Smooth muscle cell of bladder (primary cell): ENCODE measurements at places on chromosomes 12 and 14. TPM values are rescaled to one million over a fixed set of nuclear protein-coding genes. Genes with fewer than 3 reads are reported as not detected.

The TGM1 gene
- total RNA-seq: 0.71 and 1.6 TPM in 2 replicates

The ISCU gene
- total RNA-seq: 159 and 189 TPM in 2 replicates

The HOXC12 gene
- not detected in 2 replicates for total RNA-seq

The BEST3 gene
- total RNA-seq: not detected in 2 replicates

The ADCY4 gene
- total RNA-seq: 3.4 and 5.3 TPM in 2 replicates

The DIO2 gene
- 2.4 and 14.1 TPM in 2 replicates for total RNA-seq

The ATP23 gene
- 8.7 and 12.0 TPM in 2 replicates for total RNA-seq

The E2F7 gene
- 2.6 and 3.9 TPM in 2 replicates for total RNA-seq

The POU6F1 gene
- 1.1 and 1.8 TPM in 2 replicates for total RNA-seq

The SMCO2 gene
- 0.14 TPM in 1 of 2 replicates, not detected in the other for total RNA-seq

The CD4 gene
- 0.28 and 0.43 TPM in 2 replicates for total RNA-seq

The KRT72 gene
- not detected in 2 replicates for total RNA-seq

The IFNG gene
- total RNA-seq: not detected in 2 replicates

The PTPRO gene
- total RNA-seq: 0.85 and 1.3 TPM in 2 replicates

The GLIPR1L1 gene
- total RNA-seq: not detected in 2 replicates

The JPH4 gene
- total RNA-seq: not detected in 2 replicates

The ERP27 gene
- total RNA-seq: not detected in 2 replicates

The FAM186B gene
- 0.28 and 0.37 TPM in 2 replicates for total RNA-seq

The DNAJC22 gene
- 1.8 and 6.0 TPM in 2 replicates for total RNA-seq

The EGLN3 gene
- total RNA-seq: 0.71 and 2.9 TPM in 2 replicates

The RD3L gene
- total RNA-seq: not detected in 2 replicates

The RNASE7 gene
- not detected in 2 replicates for total RNA-seq

The CLEC4C gene
- total RNA-seq: not detected in 2 replicates

The PHETA1 gene
- total RNA-seq: 2.8 and 4.6 TPM in 2 replicates

The SCYL2 gene
- 28.4 and 29.4 TPM in 2 replicates for total RNA-seq

The HOXC10 gene
- total RNA-seq: 0.18 and 0.43 TPM in 2 replicates

The CEP290 gene
- 8.1 and 10.1 TPM in 2 replicates for total RNA-seq

The LALBA gene
- total RNA-seq: not detected in 2 replicates

The YEATS4 gene
- 8.8 and 9.0 TPM in 2 replicates for total RNA-seq

The AKAP6 gene
- 1.00 and 2.7 TPM in 2 replicates for total RNA-seq

The LIN7A gene
- 7.0 and 12.7 TPM in 2 replicates for total RNA-seq

The L3HYPDH gene
- total RNA-seq: 46.6 and 49.1 TPM in 2 replicates
